Occipital lobe (tissue), 3 donors: ENCODE measurements at places on chromosomes 16 and 17. TPM values are rescaled to one million over a fixed set of nuclear protein-coding genes. Genes with fewer than 3 reads are reported as not detected.

Gene TBC1D3E
- total RNA-seq, result not detected

Gene SGCA
- total RNA-seq, result not detected

Gene SLC5A11
- not detected for total RNA-seq

Gene DHRS7C
- total RNA-seq, result not detected

Gene FAM20A
- total RNA-seq, result 2.8 TPM

Gene CDH3
- 7.5 TPM for total RNA-seq

Gene GPRC5B
- 39.3 TPM for total RNA-seq

Gene SLC16A13
- 0.47 TPM for total RNA-seq

DNA sequence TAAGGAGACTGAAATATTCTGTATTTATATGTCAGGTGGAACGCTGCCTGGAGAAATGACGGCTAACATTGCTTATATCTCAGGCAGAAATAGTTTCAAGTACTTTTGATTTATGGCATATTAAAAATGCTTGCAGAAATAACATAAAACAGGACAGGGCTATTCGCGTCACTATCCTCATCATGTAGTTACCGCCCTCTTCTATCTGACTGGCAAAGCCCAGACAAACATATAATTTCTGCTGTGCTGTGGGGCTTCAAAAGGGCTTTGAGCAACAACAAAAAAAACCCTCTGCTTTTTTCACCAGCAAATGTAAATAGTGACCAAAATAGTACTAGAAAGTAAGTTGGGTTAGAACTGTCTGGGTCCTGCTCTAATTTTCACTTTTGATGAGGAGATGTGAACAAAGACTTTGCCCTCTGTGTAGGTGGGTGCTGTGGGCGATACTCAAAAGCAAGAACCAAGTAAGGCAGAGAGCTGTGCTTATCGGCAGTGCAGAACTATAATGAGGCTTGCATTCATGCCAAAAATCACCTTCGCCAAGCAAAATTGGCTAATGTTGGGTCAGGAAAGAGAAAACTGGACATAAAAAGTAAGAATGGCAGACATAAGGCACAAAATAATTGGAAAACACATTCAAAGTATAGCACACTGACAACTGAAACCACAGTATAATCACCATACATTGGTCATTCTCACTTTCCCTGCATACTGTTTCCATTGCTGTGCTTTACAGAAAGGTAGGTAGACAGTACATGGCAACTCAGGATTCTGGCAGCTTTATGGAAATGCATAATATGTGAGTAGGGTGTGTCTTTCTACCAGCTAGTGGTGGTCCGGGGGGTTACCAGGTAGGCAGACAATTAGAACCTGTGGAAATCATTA lies 151.2 kb upstream of the AXIN2 start:
- no peak for DNase-seq

DNA sequence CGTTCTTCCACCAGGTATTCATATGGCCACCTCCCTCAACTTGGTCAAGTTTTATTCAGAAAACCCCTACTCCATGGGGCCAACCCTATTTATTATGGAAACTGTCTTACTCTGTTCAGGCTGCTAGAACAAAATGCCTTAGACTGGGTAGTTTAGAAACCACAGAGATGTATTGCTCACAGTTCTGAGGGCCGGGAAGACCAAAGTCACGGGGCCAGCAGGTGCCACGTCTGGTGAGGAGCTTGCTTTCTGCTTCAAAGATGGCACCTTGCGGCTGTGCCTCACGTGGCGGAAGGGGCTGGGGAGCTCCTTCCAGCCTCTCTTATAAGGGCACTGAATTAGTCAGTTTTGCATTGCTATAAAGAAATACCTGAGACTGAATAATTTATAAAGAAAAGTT lies 74.3 kb downstream of the AXIN2 start:
- DNase-seq, result no peak

DNA sequence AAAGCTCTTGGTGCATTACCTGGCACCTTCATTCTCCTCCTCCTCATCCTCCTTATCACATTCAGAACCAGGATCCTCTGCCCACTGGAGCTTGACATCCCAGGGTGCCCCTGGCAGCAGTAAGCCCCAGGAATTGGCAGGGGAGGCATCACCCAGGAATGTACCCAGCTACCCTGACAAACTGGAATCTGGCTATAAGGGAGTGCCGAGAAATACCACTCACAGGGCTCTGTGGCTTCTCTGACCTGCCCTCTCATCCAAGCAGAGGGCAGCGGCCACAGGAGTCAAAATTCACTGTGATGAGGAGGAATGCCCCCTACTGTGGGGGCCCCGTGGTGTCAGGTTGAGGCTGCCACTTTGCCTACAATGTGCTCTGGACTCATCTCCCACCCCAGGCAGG lies 19.6 kb downstream of the MPP3 start:
- no peak for DNase-seq

GRCh38 chr17:32659419-32659842 lies 172.6 kb downstream of the CDK5R1 start:
- DNase-seq, result peak; percentile 81

GRCh38 chr16:89363621-89364393 lies 126.6 kb downstream of the ANKRD11 start:
- no peak for DNase-seq

DNA sequence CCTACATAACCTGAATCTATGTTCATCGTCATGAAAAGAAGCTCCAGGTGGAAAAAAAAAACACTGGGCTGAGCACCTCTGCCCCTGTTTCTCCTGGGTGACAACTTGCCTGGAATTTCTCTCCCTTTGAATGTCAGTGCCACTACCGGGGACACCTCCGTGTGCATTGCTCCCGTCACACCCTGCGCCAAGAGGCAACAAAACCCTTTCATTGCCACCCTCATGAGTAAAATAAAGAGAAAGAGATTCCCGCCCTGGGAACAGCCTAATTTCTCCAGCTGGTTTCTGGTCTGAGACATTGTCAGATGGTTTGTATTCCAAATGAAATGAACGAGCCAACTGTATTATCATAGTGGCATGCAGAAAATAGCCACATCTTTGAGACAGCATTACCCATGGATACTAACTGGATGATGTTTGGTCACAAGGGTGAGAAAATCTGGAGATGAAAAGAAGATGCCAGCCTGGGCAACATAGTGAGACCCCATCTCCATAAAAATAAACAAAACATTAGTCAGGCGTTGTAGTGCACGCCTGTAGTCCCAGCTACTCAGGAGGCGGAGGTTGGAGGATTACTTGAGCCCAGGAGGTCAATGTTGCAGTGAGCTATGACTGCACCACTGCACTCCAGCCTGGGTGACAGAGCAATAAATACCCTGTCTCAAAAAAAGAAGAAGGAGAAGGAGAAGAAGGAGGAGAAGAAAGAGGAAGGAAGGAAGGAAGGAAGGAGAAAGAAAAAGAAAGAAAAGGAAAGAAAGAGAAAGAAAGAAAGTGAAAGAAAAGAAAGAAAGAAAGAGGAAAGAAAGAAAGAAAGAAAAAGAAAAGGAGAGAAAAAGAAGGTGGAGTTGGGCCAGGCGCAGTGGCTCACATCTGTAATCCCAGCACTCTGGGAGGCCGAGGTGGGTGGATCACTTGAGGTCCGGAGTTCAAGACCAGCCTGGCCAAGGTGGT lies 42.2 kb upstream of the ADCY9 start:
- no peak for DNase-seq

- DNase-seq, result no peak
Observed at GRCh38 chr17:38329284-38329683, 14.5 kb downstream of the GPR179 start.

- DNase-seq, result peak; percentile 21
Observed at GRCh38 chr17:10198509-10199249, at the start of gene GAS7. TSS of gene GAS7 (minus strand) at chr17:10198606.

DNA sequence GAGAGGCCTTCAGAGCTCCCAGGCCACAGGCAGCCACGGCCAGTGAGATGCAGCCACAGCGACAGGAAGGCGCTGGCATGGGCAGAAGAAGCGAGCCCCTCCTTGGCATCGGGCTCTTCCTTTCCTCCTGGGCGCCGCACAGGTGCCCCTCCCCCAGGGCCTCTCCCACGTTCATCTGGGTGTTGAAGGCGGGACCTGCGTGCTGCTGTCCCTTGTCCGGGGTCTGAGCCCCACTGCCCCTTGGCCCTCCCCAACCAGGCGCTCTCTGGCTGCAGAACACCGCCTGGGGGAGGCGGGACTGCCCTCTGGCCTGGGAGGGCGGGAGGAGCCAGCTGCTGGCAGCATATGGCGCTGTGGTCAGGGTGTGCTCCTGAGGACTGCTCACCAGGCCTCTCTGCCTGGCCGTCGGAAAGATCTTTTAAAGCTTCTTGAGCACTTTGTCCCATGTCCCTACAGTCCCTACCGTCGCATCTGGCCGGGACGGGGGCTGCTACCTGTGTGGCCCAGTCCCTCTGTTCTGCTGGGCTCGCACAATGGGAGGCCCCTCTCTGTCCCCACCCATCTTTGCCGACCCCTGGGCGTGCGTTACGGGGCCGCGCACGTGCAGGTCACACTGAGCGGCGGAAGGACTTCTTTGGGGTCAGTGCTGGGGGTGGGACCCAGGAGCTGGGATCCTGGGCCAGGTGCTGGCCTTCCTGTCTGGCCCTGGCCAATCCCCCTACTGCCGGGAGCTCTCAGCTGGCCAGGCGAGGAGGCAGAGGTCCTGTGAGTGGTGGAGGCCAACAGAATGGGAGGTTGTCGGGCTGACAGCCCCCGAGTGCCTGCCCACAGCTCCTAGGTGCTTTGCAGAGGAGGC lies 1.7 kb downstream of the SLC25A10 start:
- no peak for DNase-seq

- DNase-seq, result no peak
Observed at GRCh38 chr17:79859676-79860615, 20.7 kb upstream of the CBX4 start.

- no peak for DNase-seq
Observed at GRCh38 chr16:72162105-72162692, 9.8 kb downstream of the PMFBP1 start.

- no peak for DNase-seq
Observed at GRCh38 chr16:75580-76501, 2.2 kb upstream of the MPG start.

DNA sequence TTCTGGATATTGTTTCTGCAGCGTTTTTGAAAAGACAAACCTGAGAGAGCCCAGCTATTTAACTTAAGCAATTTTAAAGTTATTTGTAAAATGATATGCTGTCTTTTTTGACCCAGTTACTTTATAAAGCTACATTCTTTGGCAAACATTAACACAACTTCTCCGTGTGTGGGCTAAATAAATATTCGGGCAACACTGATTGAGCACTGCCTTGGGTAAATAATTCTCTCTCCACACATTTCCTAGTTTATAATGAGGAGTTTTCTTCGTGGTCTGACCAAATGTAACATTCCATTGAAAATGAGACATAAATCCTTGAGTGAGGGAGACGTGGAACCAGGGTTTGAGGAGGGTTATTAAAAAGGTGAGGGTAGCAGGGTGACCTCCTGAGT lies 142.8 kb downstream of the WWOX start:
- DNase-seq, result no peak

- no peak for DNase-seq
Observed at GRCh38 chr16:75965504-75966374, 239.4 kb upstream of the CPHXL start.
